ENCODE measurements at places on chromosomes 5 and 9.

DNA sequence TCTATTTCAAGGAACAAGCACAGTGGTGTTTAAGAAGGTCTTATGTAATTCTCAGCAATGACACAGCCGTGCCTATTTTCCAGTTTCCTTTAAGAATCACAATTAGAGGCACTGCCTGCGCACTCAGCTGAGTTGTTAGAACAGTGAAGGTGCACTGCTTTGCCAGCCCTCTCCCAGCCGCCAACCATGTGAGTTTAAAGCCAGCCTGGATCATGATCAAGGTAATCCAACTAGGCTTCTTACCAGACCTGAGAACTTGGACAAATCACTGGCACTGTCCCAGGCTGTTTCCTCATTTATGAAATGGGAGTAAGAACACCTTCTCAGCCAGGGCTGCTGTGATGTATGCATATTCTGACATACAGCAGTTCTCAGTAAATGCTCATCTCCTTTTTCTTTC is 99.6 kb downstream of the ASTN2 start:
- H3K36me3 ChIP-seq = no peaks in the 10 kb centered on the region
- no peaks in the 10 kb centered on the region for H3K27me3 ChIP-seq
- no peak for DNase-seq
- no peak overlapping the region for H3K27ac ChIP-seq

DNA sequence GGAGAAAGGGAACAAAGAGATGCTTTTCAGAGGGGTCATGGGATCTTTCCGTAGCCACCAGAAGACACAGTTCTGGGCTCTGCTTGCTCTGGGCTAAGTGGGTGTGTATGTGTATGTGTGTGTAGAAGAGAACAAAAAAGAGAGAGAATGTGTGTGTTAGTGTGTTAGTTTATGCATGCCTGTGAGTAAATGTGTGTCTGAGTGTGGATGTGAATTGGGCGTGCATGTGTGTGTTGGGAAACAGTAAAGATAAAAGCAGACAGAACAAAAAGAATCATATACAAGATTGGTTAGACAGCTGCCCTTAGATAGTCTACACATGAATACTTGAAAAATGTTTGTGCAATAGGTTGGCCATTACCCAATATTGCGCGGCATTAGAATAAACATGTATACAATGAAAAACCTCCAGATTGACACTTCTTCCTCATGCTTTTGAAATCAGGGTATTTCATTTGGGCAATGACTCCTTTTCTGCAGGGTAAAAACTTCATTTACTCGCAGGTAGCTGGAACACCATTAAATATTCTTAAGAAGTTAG is 36.5 kb upstream of the HSPA9 start:
- DNase-seq = no peak
- H3K4me3 ChIP-seq = peak overlapping the region; percentile 53
- H3K27me3 ChIP-seq = peaks cover 62% of the 10 kb centered on the region
- peaks cover 10% of the 10 kb centered on the region for H3K4me1 ChIP-seq

DNA sequence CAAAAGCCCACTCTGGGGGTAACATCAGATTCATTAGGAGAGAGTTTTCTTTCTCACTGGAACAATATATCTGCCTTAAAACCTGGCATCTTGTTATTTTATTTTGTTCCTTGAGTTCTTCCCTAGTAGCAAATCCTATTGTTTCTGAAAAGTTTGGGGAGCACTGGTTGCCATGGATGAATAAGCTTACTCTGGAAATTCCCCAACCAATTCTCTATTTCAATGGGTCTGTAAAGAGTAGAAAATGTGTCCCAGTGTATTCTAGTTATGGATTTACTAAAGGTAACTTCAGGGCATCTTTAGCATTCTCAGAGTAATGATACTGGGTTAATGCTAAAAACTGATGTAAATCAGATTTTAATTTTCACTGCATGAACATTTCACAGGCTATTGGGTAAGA is 94.2 kb upstream of the S1PR3 start:
- no peak for DNase-seq
- H3K27me3 ChIP-seq = peaks cover 17% of the 10 kb centered on the region
- H3K27ac ChIP-seq = no peak overlapping the region
- no peak overlapping the region for H3K4me3 ChIP-seq
- no peaks in the 10 kb centered on the region for H3K4me1 ChIP-seq

DNA sequence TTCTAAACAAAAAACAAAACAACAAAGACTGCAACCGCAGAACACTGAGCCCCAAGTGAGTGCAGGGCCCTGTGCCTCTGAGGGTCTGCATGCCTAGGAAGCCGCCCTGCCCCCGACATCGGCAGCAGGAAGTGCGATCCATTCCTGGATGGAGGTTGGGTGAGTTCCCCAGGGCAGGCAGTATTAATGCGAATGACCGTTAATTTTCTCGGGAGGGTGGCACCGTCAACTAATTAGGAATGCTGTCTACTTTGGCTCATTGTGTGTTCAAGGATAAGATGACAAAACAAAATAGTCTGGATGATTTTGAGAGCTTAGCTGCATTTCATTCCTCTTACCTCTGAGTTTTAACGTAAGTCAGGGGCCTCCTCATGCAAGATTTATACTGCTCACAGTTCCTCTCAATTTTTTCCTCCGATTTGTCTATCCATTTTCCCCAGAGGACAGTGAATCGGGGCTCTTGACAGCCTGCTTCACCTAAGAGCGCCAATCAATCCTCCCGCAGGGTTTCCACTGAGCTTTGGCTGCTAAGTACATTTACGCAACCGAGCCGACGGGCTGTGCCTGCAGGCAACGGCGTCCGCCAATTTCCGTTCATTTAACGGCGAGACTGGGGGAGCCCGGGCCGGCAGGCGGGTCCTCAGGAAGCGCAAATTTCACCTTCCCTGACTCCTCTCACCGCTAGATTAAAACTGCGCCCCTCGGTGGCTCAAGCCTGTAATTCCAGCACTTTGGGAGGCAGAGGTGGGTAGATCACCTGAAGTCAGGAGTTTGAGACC is 2.9 kb upstream of the NXNL2 start:
- no peak for DNase-seq
- no peaks in the 10 kb centered on the region for H3K36me3 ChIP-seq
- peaks cover 10% of the 10 kb centered on the region for H3K4me1 ChIP-seq
- H3K4me3 ChIP-seq = no peak overlapping the region
- H3K27me3 ChIP-seq = peaks cover 72% of the 10 kb centered on the region
- no peak overlapping the region for H3K27ac ChIP-seq

- no peak for DNase-seq
- no peak overlapping the region for H3K4me3 ChIP-seq
- no peaks in the 10 kb centered on the region for H3K36me3 ChIP-seq
- H3K4me1 ChIP-seq = peaks cover 40% of the 10 kb centered on the region
- peak overlapping the region; percentile 38 for H3K27ac ChIP-seq
- no peaks in the 10 kb centered on the region for H3K27me3 ChIP-seq
Measured at GRCh38 chr5:154276973-154277331, 86.4 kb downstream of the GALNT10 start.

- no peak overlapping the region for H3K4me3 ChIP-seq
- no peak for DNase-seq
- no peak overlapping the region for H3K27ac ChIP-seq
- H3K36me3 ChIP-seq = no peaks in the 10 kb centered on the region
- no peaks in the 10 kb centered on the region for H3K4me1 ChIP-seq
Measured at GRCh38 chr5:75616971-75617621, 5.8 kb downstream of the ANKDD1B start.

All from effector memory CD8-positive, alpha-beta T cell (primary cell).